ENCODE measurements at places on chromosomes 7 and 10. TPM values are rescaled to one million over a fixed set of nuclear protein-coding genes. Genes with fewer than 3 reads are reported as not detected.

DNA sequence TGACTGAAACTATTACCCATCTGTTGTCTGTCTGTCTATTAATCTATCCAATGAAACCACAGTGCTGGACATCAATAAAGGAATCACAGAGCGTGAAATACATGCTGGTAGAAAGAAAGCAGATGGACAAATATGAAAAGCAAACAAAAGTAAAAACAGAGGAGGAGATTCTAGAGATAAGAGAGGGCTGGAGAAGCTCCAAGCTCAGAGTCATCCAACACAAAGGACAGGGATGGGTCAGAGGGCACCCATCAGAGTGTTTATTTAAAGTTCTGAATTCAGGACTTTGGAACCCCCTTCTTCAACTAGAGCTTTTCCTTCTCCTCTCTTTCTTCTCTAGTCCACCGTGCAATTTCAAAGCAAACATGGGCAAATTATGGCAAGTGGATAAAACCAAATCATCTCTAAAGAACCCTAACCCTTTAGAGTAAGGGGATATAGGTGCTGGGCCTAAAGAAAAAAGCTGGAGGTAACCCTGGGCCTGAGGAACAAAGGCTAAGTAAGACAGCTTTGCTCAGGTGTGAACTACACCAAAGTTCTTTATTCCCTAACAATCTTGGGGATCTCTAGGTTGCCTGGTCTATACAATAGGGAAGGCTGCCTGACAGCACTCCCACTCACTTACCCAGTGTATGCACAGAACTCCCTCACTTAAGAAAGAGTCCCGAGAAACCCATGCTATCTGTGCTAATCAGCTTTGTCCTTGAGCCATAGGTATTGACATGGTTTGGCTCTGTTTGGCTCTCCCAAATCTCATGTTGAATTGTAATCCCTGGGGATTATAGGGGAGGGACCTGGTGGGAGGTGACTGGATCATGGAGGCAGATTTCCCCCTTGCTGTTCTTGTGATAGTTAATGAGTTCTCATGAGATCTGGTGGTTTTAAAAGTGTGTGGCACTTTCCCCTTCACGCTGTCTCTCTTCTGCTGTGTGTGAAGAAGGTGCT is 97.0 kb downstream of the BAMBI start:
- H3K4me1 ChIP-seq, result no peaks in the 10 kb centered on the region
- H3K36me3 ChIP-seq, result no peaks in the 10 kb centered on the region
- no peak for DNase-seq
- no peaks in the 10 kb centered on the region for H3K27me3 ChIP-seq
- no peak overlapping the region for H3K4me3 ChIP-seq

Gene MSMB
- not detected for total RNA-seq

Gene MYO1G
- 0.42 TPM for total RNA-seq

Gene STK17A
- 23.1 TPM for total RNA-seq

- no peaks in the 10 kb centered on the region for H3K27me3 ChIP-seq
- H3K4me1 ChIP-seq, result peaks cover 9% of the 10 kb centered on the region
- no peak overlapping the region for H3K4me3 ChIP-seq
- H3K27ac ChIP-seq, result no peak overlapping the region
Measured at GRCh38 chr10:78763651-78764395, 304.9 kb upstream of the ZMIZ1 start.

- H3K4me3 ChIP-seq, result no peak overlapping the region
- no peak overlapping the region for H3K27ac ChIP-seq
- H3K27me3 ChIP-seq, result no peaks in the 10 kb centered on the region
- H3K4me1 ChIP-seq, result no peaks in the 10 kb centered on the region
Measured at GRCh38 chr10:94115725-94116124, 122.0 kb downstream of the PLCE1 start.

- H3K27ac ChIP-seq, result no peak overlapping the region
- H3K36me3 ChIP-seq, result peaks cover 30% of the 10 kb centered on the region
Measured at GRCh38 chr10:79392506-79393176, 45.4 kb downstream of the PPIF start.

Gene FAM180A
- total RNA-seq, result 20.8 TPM

Gene AMPH
- total RNA-seq, result 3.9 TPM

DNA sequence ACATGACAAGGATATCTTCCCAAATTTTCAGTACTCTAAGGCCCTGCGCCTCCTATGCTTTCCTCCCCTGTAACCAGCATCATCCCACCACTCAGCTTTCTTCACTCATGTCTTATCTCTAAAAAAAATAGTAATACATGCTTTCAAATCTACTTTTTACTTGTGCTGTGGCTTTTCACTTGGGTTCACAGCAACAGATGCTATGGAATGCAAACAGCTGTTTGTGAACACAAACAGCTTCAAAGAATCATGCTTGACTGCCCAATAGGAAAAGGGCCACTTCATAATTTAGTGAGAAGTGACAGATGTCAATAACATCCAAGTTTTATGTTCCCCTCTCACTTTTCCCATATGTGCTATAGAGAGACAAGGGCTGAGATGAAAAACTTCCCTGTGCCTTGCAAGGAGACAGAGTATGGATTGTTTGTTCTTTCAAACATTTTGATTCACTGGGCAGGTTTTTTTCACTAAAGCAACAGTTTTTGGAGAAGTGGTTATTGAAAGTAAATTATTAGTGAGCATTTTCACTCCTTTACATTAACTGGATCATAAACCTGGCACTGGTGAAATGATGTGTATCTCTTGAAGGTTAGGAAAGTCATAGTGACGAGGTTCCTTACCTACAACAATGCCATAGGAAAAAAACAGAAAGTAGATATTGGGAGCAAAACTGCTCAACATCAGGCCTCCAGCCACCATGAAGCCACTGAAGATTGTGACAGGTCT is 37.3 kb downstream of the SLC16A9 start:
- H3K27ac ChIP-seq, result no peak overlapping the region
- no peak for DNase-seq
- no peaks in the 10 kb centered on the region for H3K27me3 ChIP-seq

DNA sequence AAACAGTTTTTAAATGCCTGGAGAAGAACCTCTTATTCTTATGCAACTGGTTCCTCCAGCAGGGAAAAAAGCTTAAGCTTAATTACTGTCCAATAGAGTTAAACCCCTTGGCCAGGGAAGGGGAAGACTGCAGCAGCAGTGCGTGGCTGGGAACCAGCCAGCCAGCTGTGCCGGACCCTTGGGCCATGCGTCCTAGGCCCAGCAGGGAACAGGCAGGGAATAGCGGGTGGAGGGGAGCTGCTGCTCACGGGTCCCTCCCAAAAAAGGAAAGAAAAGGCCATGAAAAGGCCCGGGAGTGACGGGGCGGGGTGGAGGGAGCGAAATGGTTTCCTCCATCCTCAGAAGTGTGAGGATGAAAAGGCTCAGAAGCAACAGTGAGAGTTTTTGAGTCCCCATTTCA is 35.2 kb upstream of the HECW1 start:
- H3K4me3 ChIP-seq, result no peak overlapping the region
- H3K27ac ChIP-seq, result no peak overlapping the region
- H3K36me3 ChIP-seq, result no peaks in the 10 kb centered on the region
- H3K4me1 ChIP-seq, result no peaks in the 10 kb centered on the region
- DNase-seq, result no peak
- peaks cover 3% of the 10 kb centered on the region for H3K27me3 ChIP-seq

DNA sequence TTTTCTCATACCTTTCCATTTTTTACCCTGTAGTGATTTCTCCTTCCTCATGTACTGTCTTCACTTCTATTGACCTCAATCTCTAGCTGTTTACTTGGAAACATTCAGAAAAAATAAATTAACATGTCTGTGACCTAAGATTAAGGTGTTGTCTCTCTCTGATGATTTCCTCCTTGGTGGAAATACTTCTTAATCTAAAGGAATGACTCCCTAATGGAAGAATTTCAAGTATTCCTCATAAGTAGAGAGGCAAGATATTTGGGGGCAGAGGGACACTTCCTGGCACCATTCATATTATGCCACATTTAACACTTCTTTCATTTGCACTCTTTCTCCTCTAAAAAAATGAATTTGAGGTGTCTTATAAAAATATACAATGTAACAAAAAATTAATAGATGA is 202.8 kb downstream of the NEBL start:
- H3K27me3 ChIP-seq, result no peaks in the 10 kb centered on the region
- no peaks in the 10 kb centered on the region for H3K4me1 ChIP-seq
- no peak for DNase-seq
- no peaks in the 10 kb centered on the region for H3K36me3 ChIP-seq
- no peak overlapping the region for H3K4me3 ChIP-seq
- no peak overlapping the region for H3K27ac ChIP-seq

DNA sequence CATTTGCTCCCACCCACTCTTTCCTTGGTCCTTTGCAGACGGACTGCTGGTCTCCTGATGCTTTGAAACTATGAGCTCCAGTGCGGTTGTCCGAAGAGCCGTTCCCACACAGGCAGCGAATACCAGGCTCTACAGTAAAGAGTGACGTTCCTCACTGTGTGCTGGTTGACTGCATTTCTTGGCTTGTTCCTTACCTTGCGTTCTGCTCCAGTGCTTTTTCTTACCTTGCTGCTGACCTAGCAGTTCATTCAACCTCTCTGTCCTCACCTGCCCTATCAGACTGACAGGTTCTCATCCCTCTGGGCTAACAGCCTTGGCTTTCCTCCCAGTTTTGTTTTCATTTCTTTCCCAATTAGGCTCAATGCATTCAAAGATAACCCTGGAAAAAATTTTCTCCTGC is 214.8 kb downstream of the TMEM178B start:
- no peak overlapping the region for H3K4me3 ChIP-seq
- no peak overlapping the region for H3K27ac ChIP-seq
- H3K4me1 ChIP-seq, result peaks cover 9% of the 10 kb centered on the region
- H3K36me3 ChIP-seq, result no peaks in the 10 kb centered on the region

- peaks cover 57% of the 10 kb centered on the region for H3K4me1 ChIP-seq
- H3K27ac ChIP-seq, result no peak overlapping the region
- H3K4me3 ChIP-seq, result no peak overlapping the region
- no peaks in the 10 kb centered on the region for H3K36me3 ChIP-seq
- no peak for DNase-seq
Measured at GRCh38 chr10:62043421-62044021, 142.0 kb downstream of the ARID5B start.

DNA sequence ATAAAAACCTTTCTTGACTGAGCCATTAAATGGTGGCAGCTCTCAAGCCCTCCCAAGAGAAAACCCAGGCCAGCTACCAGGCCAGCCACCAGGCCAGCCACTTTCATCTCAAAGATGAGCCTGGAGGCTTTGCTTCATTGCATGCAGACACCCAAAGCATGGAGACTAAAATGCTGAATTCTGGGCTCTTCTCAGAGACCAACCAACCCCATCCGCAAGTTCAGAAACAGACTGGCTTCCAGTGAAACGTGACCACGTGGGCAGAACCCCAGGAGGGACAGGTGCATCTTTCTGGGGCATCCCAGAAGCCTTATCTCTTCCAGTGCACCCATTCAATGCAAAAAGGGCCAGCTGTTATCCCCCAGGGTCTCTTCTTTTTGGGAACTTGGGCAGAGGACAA is 20.9 kb downstream of the CHST15 start:
- no peaks in the 10 kb centered on the region for H3K27me3 ChIP-seq
- no peak overlapping the region for H3K4me3 ChIP-seq
- no peaks in the 10 kb centered on the region for H3K36me3 ChIP-seq
- H3K4me1 ChIP-seq, result peaks cover 8% of the 10 kb centered on the region

Gene VKORC1L1
- 22.0 TPM for total RNA-seq

Gene CYCS
- 346 TPM for total RNA-seq

DNA sequence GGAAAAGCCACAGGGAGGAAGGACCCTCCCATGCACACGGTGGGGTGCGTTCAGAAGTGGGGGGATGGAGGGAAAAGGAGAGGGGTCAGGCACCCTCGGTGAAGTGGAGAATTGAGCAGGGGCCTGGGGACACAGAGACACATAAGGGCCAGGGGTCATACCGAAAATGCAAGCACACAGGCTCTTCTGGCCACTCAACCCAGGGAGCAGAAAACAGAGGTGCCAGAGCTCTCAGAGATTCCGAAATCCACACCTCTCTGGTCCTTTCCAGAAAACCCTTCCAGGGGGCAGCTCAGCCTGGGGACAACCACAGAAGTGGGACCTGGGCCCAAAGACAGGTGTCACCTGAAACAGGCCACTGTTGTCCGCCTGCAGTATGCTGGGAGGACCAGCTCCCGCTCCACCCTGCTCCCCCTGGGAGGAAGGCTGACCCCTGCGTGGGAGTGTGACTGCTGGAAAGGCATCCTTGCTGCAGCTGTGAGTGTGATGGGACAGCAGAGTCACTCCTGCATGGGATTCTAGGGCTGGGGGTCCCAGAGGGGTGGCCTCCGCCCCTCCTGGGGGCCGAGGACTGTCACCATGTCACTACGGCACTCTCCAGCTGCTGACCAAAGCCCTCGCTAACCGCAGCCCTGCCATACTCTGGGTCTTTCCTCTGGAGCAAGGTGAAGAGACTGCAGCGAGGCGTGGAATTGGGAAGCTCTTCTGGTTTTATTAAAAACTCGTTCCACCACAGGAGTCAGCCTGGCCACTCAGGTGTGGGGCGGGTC is 63.1 kb downstream of the TMEM209 start:
- peak overlapping the region; percentile 69 for H3K4me3 ChIP-seq
- DNase-seq, result peak; percentile 61
- no peaks in the 10 kb centered on the region for H3K27me3 ChIP-seq
- peaks cover 6% of the 10 kb centered on the region for H3K36me3 ChIP-seq
- H3K4me1 ChIP-seq, result peaks cover 5% of the 10 kb centered on the region

DNA sequence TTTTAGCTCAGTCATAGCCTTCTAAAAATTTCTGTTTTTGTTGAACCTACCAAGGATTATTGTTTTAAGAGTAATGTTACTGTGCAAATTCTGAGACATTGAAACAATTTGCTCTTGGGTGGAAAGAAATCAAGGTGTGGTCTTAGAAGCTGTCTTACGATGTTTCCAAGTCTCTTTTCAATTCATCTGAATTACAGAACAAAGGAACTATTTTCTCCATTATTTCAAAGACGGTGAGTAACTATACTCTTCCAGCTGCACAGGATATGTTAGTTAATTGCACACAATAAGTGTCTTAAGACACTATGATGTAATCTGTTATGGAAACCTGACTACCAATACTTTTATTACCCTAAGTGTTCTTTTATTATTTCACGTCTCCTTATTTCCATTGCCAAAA is 106.8 kb upstream of the POM121L12 start:
- H3K4me1 ChIP-seq, result no peaks in the 10 kb centered on the region
- no peak overlapping the region for H3K4me3 ChIP-seq
- no peaks in the 10 kb centered on the region for H3K27me3 ChIP-seq
- no peak for DNase-seq
- no peaks in the 10 kb centered on the region for H3K36me3 ChIP-seq
- H3K27ac ChIP-seq, result no peak overlapping the region

DNA sequence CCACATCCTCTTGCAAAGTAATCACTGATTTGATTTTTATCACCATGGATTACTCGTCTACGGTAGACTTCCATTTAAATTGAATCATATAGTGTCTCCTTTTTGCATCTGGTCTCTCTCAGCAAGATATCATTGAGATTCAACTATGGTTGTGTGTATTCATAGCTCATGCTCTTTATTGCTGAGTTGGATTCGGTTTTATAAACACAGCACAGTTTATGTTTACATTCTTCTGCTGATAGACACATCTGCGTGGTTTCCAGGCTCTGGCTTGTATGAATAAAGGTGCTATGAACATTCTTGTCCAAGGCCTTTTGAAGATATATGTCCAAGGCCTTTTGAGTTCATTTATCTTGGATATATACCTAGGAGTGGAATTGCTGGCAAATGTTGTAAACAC is 356.5 kb upstream of the CELF2 start:
- DNase-seq, result no peak
- H3K4me1 ChIP-seq, result no peaks in the 10 kb centered on the region
- H3K4me3 ChIP-seq, result no peak overlapping the region
- no peaks in the 10 kb centered on the region for H3K36me3 ChIP-seq
- H3K27me3 ChIP-seq, result no peaks in the 10 kb centered on the region
- no peak overlapping the region for H3K27ac ChIP-seq

Gene HTR5A
- not detected for total RNA-seq

- no peaks in the 10 kb centered on the region for H3K4me1 ChIP-seq
- DNase-seq, result no peak
- H3K36me3 ChIP-seq, result no peaks in the 10 kb centered on the region
- no peak overlapping the region for H3K27ac ChIP-seq
- H3K4me3 ChIP-seq, result no peak overlapping the region
Measured at GRCh38 chr10:86770412-86770960, 14.1 kb downstream of the BMPR1A start.

Gene CPA4
- not detected for total RNA-seq

Gene MYL10
- total RNA-seq, result not detected

All from heart left ventricle (tissue), 16 donors.